ENCODE measurements at places on chromosomes 2 and 18.

GRCh38 chr2:195442458-195443175, 214.4 kb upstream of the SLC39A10 start:
- no peak for DNase-seq

- DNase-seq: no peak
Measured at GRCh38 chr2:22946553-22946952, 438.4 kb upstream of the KLHL29 start.

DNA sequence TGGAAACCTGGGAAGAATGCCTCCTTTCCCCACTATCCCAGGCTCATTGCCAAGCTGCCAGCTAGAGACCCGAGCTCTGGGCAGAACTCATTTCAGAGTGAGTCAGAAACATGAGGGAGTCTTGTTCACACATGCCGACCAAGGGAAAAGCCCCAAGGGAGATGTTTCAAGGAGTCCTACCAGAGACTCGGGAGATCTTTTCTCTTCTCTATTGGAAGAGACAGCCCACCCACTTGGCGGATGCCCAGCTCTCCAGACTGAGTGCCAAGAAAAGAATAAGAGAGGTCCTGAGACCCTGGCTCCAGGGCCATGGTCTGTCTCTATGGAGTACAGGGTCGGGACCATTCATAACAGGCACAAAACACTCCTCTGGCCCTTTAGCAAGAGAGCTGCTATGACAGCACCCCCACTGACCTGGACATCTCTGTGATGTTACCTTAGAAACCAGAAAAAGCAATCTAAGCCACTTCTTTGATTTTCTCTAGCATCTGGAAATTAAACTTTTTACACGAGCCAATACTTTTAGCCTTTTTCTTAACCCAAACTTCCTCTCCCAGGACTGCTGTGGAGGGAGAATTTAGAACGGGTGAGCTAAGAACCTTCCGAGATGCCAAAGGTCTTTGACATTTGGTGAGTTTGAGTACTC, 18.5 kb upstream of the IGFBP5 start:
- no peak for DNase-seq

DNA sequence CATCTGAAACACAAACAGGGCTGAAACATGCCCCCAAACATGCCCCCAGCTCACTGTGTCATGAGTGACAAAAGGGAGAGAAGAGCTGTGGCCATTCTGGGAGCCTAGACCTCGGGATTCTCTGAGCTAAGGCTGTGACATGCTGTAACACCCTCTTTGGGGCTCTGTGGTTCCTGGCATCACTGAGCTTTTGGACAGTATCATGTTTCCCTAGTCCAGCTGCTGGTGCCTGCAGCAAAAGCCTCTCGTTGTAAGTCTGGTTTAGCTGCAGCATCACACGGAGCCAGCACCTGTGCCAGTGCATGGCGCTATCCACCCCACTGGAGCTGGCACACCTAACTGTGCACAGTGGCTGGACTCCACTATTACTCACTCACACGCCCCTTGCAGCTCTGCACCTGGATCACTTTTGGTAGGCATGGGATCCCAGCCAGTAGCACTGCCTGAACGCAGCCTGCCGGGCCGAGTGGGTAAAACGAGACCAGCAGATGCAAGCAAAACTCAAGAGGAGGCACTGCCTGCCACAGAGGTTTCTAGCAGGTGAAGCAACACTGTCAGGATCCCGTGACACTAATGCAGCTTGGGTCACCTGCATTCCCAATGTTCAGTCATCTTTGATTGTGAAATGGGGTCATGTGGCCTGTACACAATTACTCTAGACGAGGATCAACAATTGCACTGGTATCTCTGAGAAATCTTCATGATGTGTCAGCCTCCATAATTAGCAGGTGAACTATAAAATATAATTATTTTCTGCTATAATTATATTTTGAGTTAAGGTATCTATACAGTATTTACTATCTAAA, 547.2 kb downstream of the ZNF804A start:
- DNase-seq: no peak

- DNase-seq: no peak
Measured at GRCh38 chr2:180413336-180413735, 406.2 kb upstream of the CWC22 start.

- no peak for DNase-seq
Measured at GRCh38 chr2:166197446-166197845, 69.6 kb upstream of the SCN1A start.

- no peak for DNase-seq
Measured at GRCh38 chr2:45711224-45711623, 59.7 kb downstream of the PRKCE start.

- no peak for DNase-seq
Measured at GRCh38 chr2:10007435-10007834, 35.9 kb upstream of the KLF11 start.

GRCh38 chr2:57552885-57553284, 493.7 kb upstream of the VRK2 start:
- no peak for DNase-seq

DNA sequence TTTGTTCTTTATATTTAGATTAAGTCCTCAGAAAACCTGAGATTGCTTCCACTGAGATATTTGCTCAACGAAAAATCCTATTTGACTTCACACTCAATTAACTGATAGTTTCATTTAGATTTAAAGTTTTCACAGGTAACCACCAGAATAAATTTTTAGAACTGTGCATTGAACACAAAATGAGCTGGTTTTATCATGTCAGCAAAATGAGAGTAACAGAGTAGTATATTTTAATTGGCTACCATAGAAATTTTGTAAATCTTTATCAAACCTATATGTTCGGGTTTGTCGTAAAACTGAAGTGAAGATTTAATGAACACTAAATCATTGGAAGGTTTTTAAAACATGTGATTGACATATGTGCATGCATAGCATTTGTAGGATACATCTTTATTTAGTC, 32.7 kb upstream of the MFF start:
- no peak for DNase-seq

DNA sequence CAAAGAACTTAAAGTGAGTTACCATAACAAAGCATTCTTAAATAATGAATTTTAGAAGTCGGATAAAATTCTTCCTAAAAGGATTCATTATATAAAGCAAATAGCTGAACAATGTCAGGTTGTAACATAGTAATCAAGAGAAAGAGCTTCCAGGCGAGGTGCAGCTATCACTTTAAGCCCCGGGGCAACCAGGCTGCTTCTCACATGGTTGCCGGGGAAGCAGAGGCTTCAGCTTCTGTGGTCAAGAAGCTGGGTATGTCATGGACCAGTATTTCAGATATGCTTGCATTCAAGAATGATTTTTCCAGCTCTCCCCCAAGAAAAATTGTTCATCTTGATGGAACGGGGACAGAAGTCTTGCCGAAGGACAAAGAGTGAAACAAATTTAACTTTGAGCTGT, 23.6 kb upstream of the KYNU start:
- DNase-seq: no peak

DNA sequence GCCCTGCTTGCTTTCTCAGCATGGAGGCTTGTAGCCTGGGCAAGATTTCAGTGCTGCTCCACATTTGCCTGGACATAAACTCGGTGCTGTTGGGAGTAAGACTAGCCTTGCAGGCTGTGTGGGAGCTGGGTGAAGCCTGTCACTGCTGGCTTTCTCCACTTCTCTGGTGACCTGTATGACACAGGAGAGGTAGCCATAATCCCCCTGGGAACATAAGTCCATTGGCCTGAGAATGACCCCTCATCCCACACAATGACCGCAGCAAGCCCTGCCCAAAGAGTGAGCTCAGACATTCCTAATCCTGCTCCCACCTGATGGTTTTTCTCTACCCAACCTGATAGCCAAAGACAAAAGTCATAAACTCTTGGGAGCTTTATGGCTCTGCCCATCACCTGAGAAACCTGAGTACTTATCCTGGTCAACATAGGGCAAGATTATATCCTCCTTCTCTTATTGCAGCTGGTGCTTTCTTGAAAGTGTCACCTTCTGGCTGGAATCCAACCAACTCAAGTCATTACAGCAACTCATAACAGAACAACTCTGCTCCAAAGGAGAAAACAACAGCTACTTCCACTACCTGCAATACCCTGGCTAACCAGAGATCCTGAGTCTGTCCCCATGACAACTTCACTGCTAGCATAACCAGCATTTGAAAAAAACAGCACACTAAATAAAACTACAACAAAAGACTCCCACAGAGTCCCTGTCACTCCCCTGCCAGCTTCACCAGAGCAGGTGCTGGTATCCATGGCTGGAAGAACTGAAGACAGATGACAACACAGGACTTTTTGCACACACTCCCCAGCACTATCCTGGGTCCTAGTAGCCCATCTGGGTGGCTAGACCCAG, 834.4 kb upstream of the DDX18 start:
- peak; percentile 13 for DNase-seq
